ENCODE measurements at places on chromosomes 4 and X.

DNA sequence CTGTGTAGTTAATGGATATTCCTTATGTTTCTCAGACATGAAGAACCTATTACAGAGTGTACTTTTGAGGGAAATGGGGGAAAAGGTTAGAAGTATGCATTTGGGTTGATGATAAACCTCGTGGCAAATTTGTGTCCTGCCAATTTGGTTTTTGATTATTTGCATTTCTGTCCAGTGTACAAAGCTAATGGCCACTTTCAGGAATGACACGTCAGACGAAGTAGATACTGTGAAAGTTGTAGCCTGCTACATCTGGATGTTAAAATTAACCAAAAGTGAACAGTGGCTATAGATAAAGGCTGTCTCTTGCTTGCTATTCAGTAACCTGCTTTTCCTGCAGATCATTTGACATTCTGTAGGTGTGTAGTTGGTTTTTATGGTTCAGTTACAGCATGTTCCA, 1.0 kb downstream of the PRDX4 start:
- DNase-seq, result no peak

DNA sequence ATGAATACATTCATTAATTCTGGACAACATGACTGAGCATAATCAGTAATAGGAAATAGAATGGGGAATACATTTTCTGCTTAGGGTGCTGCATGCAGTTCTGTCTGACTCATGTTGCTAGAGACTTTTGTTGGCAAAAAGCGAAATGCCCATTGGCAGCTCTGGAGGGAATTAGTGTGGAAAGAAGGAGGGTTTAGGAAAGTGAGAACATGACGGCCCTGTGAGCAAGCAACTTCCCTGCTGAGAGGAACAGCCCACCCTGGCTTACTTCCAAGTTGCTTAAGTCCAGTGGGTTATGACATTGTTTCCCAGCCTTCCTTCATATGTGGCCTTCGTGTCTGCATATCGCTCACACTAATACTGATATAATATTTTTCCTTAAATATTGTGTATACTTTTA, 13.8 kb downstream of the MAD2L1 start:
- DNase-seq, result no peak

DNA sequence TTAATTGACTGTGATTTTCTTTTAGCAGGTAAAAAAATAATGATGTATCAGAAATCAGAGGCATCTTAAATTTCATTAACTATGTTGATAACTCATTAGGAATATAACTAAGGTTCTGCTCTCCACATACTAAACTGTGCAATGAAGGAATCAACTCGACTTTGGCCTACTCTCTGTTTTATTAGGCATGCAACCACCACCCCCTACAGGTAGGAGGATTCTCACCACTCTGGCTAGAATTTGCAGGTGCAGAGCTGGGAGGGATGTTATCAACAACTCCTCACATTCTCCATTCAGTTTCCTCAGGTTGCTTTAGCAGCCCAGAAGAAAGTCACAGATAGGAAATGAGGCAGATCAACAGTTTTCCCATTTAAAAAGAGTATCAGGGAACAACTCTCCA, 160.1 kb downstream of the COX18 start:
- no peak for DNase-seq

- no peak for DNase-seq
These were observed 1559.6 kb upstream of the IGFBP7 start for GRCh38 chr4:58669783-58670182.

- DNase-seq, result no peak
These were observed 14.7 kb downstream of the RAB9A start for GRCh38 chrX:13703589-13703988.

- no peak for DNase-seq
These were observed 3.2 kb downstream of the MAOB start for GRCh38 chrX:43878906-43879526.

DNA sequence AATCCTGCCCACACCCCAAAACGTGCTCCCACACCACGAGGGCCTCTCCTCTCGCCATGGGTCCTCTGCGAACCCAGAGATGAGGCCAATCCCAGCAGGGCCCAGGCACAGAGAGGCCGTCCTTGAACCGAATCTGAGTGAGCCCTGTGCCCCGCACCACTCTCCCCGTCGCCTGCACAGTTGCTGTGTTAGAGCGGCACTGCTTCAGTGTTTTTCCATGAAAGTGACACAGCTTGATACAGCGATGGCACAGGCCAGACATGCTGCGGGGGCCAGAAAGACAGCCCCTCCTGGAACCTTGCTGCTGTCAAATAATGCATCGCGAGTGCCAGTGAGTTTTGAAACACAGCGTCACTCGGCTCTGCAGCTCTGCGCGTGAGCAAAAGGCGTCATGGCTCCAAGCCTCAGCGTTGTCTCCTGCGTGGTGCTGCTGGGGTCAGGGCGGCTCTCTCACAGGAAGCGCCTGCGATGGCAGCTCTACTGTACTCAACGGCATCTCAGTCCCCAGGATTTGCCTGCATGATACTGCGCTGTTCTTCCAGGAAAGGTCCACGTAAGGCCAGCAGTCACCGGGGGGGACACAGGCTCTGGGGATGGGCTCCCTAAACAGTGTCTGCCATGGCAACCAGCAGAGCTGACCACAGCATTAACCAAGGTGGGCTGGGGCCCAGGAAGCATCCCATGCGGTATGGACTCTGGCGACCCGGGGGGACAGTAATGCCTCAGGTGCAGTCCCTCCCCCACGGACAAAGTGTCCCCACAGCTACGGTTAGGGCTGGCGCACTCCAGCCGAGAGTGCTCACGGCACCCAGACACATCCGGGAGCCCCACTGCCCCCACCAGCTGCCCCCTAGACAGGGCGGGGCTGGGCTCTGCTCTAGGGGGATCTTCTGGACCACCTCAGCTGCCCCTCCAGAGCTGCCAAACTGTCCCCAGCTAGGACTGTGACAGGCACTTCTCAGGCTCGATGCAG, 63.1 kb downstream of the ACOX3 start:
- DNase-seq, result no peak

DNA sequence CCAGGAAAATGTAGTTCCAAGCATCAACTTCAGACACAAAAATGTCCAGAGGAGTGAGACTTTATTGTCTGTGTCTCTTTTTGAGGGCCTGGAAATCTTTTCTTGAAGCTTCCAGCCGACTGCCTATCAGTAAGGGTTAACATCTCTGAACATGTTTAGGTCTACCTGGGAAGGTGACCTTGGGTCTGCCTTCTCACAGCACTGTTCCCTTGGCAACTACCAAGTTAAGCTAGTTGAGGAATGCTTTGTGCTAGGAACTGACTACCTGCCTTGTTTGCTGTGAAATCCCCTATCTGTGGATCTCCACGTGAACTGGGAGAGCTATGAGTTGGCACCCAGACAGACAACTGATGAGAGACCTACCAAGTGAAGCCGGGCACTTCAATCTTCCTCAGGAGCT, 81.6 kb downstream of the PPEF2 start:
- DNase-seq, result no peak

DNA sequence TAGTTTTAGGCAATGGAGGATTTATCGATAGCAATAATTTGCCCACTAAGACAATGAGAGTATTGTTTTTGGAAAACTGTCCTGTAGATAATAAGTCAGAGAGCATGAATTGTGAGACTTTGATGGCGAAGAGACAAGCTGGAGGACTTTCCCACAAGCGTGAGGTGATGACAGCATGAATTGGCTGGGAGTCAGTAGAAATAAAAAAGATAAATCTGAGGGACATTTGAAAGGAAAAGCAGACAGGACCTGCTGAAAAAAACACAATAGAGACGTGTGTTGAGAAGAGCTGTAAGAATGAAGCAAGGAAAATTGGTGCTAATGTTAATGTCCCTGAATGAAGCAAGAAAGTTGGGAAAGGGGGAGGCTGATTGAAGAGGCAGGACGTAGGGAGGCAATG, 233.5 kb downstream of the DCTD start:
- DNase-seq, result no peak

DNA sequence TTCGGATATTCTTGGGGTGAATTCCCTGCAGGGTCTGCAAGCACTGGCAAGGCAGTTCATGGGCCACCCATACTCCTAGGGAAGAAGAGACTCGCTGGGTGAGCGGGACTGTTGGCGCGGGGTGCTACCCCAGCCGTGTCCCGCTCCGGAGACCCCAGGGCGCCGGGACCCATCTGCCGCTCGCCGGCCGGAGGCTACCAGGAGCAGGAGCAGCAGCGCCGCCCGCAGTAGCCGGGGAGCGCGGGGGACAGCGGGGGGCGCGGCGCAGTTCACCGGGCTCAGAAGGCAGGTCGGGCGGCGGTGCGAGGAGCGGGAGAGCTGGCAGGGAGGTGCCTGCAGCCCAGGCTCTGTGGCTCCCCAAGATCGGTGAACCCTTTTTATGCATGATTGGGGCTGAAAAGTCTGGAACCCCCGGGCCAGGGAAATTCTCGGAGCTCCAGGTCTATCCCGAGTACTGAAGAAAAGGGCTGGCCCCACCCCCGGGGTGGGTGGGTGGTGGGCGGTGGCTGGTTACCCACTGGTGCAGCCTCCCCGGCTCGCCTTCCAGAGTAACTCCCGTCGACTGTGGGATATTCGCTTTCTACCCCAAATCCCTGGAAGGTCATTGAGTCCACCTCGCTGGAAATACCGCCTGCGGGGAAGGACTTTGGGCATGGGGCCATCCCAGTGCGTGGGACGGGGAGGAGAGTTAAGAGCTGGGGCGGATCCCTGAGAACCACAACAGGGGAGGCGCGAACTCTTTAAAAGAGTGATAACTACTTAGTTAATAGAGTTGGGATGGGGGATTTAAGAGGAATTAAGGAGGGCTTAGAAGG, 37.6 kb downstream of the PF4 start:
- no peak for DNase-seq

DNA sequence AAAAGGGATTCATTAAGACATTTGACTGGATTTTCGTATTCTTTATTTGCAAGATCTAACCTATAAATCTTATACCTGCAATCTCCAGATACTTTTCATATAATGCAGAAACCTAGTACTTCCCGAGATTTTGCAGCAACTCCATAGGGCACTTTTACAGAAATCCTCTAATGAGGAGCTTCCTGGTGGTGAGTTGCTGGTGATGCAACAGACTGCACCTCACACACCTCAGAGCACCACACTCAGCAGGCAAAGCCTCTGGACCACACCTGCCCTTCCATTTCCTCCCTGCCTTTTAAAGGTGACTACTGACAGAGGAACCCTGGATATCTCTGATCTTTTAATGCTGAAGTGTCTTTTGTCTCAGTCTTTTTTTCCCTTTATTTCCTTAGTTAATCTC, 289.4 kb downstream of the TRAM1L1 start:
- no peak for DNase-seq

GRCh38 chr4:55013431-55013955, 111.9 kb downstream of the KDR start:
- no peak for DNase-seq

DNA sequence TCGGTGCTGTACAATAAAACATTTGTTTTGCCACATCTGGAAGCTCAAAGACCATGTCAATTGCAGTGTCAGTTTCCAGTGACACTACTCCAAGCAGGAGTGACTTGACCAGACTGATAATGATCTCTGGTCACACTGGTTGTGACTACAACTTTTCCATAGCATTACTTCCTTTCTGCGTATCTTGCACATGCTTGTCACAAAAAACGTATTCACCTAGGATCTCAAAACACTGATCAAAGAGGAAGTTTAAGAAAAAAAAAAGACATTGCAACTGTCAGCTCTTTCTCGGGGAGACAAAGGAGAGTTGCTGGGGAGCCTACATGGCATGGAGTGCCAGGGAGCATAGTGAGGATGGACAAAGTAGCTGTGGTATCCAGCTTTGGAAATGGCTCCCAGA, 60.6 kb downstream of the OPHN1 start:
- no peak for DNase-seq

GRCh38 chrX:133482056-133482952, 67.0 kb upstream of the GPC4 start:
- no peak for DNase-seq

GRCh38 chrX:125205918-125206665, 113.6 kb upstream of the TEX13C start:
- peak; percentile 8 for DNase-seq

GRCh38 chrX:2609431-2610238, 81.5 kb upstream of the CD99 start:
- DNase-seq, result peak; percentile 7

GRCh38 chr4:86386817-86387415, 27.1 kb upstream of the MAPK10 start:
- DNase-seq, result no peak
